Nephron progenitor cell (in vitro differentiated cells): ENCODE measurements at places on chromosomes 13 and 19.
A peak's percentile ranks its signal among the peaks of the same experiment; 100 is the strongest.

GRCh38 chr19:412356-413355, 3.7 kb upstream of the C2CD4C start:
- H3K27me3 ChIP-seq: peaks cover 11% of the 10 kb centered on the region
- H3K4me3 ChIP-seq: no peak overlapping the region
- peaks cover 19% of the 10 kb centered on the region for H3K4me1 ChIP-seq
- peak; percentile 54 for DNase-seq

GRCh38 chr13:43744261-43745031, 42.3 kb downstream of the ENOX1 start:
- H3K27me3 ChIP-seq: peaks cover 4% of the 10 kb centered on the region
- no peak for DNase-seq
- no peaks in the 10 kb centered on the region for H3K4me1 ChIP-seq
- no peaks in the 10 kb centered on the region for H3K36me3 ChIP-seq
- H3K27ac ChIP-seq: no peak overlapping the region

GRCh38 chr19:49983645-49984229, 22.8 kb upstream of the SIGLEC11 start:
- peaks cover 6% of the 10 kb centered on the region for H3K27me3 ChIP-seq
- peak; percentile 79 for DNase-seq
- H3K27ac ChIP-seq: no peak overlapping the region
- H3K4me3 ChIP-seq: no peak overlapping the region
- H3K4me1 ChIP-seq: no peaks in the 10 kb centered on the region

DNA sequence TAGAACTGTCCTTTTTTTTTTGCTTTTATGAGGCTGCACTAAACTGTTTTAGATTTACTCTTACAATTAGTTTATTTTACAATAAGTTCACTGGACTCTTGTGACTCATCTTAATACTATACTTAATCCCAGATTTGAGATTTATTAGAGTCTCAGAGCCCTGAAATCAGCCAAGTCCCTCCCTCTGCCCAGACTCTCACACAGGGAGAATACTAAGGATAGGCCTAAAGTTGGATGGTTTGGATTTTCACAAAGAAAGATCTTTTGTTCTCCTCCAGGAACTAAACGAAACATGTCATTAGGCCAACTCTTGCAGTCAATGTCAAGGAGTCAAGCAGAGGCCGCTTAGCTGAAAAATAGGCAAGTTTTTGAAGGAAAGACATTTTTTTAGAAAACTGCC, 42.7 kb upstream of the MIR17HG start:
- H3K27me3 ChIP-seq: no peaks in the 10 kb centered on the region
- no peaks in the 10 kb centered on the region for H3K4me1 ChIP-seq
- H3K4me3 ChIP-seq: no peak overlapping the region
- DNase-seq: no peak

DNA sequence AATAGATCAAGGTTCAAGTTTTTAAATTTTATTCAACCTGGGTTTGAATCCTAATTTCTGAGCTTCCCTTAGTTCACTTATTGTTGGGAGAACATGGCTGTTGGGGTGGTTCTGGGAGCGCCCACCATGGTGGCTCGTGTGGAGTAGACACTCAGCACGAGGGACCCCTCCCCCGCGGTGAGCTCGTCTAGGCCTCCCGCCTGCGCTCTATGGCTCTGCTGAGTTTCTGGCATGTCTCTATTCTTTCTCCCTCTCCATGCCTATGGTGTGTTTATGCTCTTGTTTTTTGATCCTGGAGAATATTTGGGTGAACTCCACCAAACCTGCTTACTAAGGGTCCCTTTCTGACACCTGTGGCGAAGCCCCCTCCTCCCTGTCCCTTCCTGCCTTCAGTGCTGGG, 1.6 kb upstream of the EPN1 start:
- H3K36me3 ChIP-seq: peaks cover 33% of the 10 kb centered on the region
- peak overlapping the region; percentile 58 for H3K4me3 ChIP-seq
- peak overlapping the region; percentile 92 for H3K27ac ChIP-seq
- peaks cover 62% of the 10 kb centered on the region for H3K4me1 ChIP-seq
- H3K27me3 ChIP-seq: peaks cover 3% of the 10 kb centered on the region

- H3K27ac ChIP-seq: no peak overlapping the region
- H3K4me3 ChIP-seq: no peak overlapping the region
- H3K4me1 ChIP-seq: no peaks in the 10 kb centered on the region
- DNase-seq: no peak
- H3K36me3 ChIP-seq: no peaks in the 10 kb centered on the region
Observed at GRCh38 chr13:31982540-31982939, 49.0 kb upstream of the FRY start.

DNA sequence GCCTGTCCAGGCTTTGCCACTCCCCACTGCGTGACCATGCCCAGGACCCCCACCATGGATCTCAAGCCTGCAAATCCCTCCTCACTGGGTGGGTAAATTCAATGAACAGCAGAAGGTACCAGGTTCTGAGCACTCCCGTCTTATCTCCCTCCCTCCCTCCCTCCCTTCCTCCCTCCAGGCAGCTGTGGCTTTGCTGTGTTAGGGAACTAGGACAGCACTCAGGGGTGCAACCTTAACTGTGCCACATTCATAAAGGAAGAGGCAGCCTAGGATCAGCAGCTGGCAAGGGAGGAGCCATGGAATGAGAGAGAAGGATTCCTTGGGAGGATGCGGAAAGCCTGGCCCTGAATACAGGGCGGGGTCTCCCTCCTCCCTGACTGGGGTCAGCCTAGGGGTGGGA, 5.6 kb downstream of the CEACAM4 start:
- H3K4me3 ChIP-seq: no peak overlapping the region
- H3K36me3 ChIP-seq: no peaks in the 10 kb centered on the region
- no peak for DNase-seq
- no peak overlapping the region for H3K27ac ChIP-seq
- no peaks in the 10 kb centered on the region for H3K4me1 ChIP-seq
- H3K27me3 ChIP-seq: peaks cover 5% of the 10 kb centered on the region

GRCh38 chr19:48271531-48272151, 1.8 kb downstream of the ZNF114 start:
- H3K4me3 ChIP-seq: peak overlapping the region; percentile 96
- H3K27me3 ChIP-seq: peaks cover 17% of the 10 kb centered on the region
- H3K4me1 ChIP-seq: peaks cover 27% of the 10 kb centered on the region

GRCh38 chr13:108903613-108904012, 274.2 kb downstream of the MYO16 start:
- DNase-seq: no peak
- peaks cover 17% of the 10 kb centered on the region for H3K36me3 ChIP-seq
- H3K4me3 ChIP-seq: no peak overlapping the region
- no peaks in the 10 kb centered on the region for H3K27me3 ChIP-seq

DNA sequence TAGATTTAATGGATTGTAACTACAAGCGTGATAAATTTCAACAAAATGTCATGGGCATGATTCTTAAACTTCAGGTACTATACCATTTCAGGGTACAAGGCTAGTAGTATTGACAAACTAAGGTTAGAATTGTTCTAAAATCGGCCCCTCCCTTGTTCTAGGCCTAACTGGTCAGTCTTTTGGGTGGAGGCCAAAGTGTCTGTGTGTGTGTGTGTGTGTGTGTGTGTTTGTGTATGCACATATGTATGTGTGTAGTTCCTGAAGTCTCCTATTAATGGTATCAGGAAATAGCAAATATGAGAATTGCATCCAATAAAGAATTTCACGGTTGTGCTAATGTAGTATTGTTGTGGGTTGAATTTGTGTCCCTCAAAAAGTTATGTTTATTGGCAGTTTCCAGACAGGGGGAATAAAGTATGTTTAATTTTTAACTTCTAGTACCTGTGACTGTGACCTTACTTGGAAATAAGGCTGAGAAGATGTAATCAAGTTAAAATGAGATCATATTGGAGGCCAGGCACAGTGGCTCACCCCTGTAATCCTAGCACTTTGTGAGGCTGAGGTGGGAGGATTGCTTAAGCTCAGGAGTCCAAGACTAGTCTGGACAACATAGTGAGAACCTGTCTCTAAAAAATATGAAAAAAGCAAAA, 119.2 kb downstream of the KLF5 start:
- no peak for DNase-seq
- peaks cover 9% of the 10 kb centered on the region for H3K4me1 ChIP-seq
- no peak overlapping the region for H3K4me3 ChIP-seq
- no peaks in the 10 kb centered on the region for H3K36me3 ChIP-seq
- H3K27me3 ChIP-seq: no peaks in the 10 kb centered on the region
- no peak overlapping the region for H3K27ac ChIP-seq

DNA sequence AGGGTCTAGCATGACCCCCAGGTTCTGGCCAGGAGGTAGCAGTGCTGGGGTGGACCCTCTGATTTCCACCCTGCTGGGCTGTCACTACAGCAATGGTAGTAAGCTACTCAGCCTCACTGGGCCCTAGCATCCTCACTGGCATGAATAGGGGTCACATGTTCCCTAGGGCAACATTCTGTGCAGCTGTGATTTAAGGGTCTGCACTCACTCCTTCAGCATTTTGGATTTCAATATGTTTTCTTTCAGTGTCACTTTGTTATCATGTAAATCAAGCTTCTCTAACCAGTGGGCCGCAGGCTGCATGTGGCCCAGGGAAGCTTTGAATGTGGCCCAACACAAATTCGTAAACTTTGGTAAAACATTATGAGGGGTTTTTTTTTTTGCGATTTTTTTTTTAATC, 57.8 kb downstream of the SPATA13 start:
- no peak overlapping the region for H3K27ac ChIP-seq
- no peak for DNase-seq
- no peak overlapping the region for H3K4me3 ChIP-seq
- no peaks in the 10 kb centered on the region for H3K36me3 ChIP-seq
- H3K27me3 ChIP-seq: no peaks in the 10 kb centered on the region

- H3K4me3 ChIP-seq: no peak overlapping the region
- DNase-seq: peak; percentile 54
- H3K4me1 ChIP-seq: no peaks in the 10 kb centered on the region
- H3K27ac ChIP-seq: no peak overlapping the region
- peaks cover 32% of the 10 kb centered on the region for H3K36me3 ChIP-seq
Observed at GRCh38 chr19:5225486-5226345, 114.9 kb downstream of the PTPRS start.

GRCh38 chr13:76883236-76883635, 3.0 kb downstream of the KCTD12 start:
- DNase-seq: no peak
- H3K36me3 ChIP-seq: no peaks in the 10 kb centered on the region
- H3K4me1 ChIP-seq: peaks cover 22% of the 10 kb centered on the region
- H3K4me3 ChIP-seq: no peak overlapping the region
- H3K27me3 ChIP-seq: peaks cover 43% of the 10 kb centered on the region

DNA sequence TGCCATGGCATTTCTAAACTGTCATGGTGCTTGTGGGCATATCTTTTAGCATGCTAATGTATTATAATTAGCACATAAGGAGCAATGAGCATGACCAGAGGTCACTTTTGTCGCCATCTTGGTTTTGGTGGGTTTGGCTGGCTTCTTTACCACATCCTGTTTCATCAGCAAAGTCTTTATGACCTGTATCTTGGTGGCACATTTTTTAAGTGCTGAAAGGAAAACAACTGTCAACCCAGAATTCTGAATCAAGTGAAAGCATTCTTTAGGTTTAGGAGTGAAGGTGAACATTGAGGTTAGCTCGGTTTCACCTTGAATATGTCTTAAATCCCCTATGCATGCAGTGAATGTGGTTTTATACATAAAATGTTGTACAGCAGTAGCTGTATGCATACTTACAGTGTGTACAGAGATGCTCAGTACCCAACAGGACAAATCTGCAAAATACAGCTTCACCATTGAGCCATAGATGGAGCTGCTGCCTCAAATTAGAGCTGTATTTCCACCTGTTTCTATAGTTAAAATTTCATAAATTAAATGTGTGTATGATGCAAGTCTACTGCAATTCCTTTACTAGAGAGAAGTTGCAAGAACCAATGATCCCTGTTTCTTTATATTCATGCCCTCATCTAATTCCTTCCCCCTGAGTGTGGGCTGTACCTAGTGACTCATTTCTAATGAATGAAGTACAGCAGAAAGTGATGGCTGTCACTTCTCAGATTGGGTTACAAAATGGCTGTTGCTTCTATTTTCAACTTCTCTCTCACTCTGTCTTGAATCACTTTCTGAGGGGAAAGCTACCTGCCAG, 25.2 kb upstream of the IGSF23 start:
- H3K27me3 ChIP-seq: peaks cover 20% of the 10 kb centered on the region
- H3K4me3 ChIP-seq: no peak overlapping the region
- DNase-seq: no peak
- H3K36me3 ChIP-seq: no peaks in the 10 kb centered on the region

GRCh38 chr13:73849292-73849691, 284.9 kb downstream of the KLF12 start:
- H3K27me3 ChIP-seq: no peaks in the 10 kb centered on the region
- no peak overlapping the region for H3K4me3 ChIP-seq
- H3K4me1 ChIP-seq: peaks cover 14% of the 10 kb centered on the region
- H3K36me3 ChIP-seq: peaks cover 22% of the 10 kb centered on the region
- H3K27ac ChIP-seq: peak overlapping the region; percentile 52

DNA sequence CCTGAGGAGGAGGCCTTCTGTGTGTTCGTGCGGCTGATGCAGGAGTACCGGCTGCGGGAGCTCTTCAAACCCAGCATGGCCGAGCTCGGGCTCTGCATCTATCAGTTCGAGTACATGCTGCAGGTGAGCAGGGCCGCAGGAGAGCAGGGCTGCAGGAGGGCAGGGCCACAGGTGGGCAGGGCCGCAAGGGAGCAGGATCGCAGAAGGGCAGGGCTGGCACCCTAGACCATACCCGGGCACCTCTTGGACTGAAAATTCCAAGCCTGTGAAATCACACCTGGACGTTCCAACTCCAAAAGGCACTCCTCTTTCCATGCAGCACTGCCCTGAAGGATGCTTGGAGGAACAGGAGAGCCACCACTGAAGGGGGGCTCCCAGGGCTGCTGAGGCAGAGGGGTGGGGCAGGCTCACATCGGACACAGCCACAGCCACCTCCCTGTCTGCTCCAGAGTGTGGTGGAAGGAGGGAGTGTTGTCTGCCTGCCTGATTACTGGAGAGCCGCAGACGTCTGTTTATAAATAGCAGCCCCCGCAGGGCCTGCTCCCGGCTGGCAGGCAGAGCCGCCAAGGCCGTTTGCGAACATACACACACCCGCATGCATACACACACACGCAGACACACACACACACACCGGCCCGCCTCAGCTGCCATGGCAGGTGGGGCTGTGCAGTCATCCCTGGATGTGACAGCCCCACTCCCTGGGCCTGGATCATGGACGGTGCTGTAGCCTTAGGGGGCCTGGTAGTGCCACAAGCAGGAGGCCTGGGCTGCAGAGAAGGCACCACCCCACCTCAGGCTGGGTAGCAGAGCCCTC, 20.2 kb downstream of the EVI5L start:
- H3K27ac ChIP-seq: no peak overlapping the region
- peaks cover 13% of the 10 kb centered on the region for H3K4me1 ChIP-seq
- H3K4me3 ChIP-seq: no peak overlapping the region
- H3K36me3 ChIP-seq: no peaks in the 10 kb centered on the region
- peaks cover 19% of the 10 kb centered on the region for H3K27me3 ChIP-seq

GRCh38 chr19:7895565-7895964, 7.3 kb downstream of the LRRC8E start:
- no peaks in the 10 kb centered on the region for H3K36me3 ChIP-seq
- H3K4me3 ChIP-seq: no peak overlapping the region
- H3K27me3 ChIP-seq: peaks cover 28% of the 10 kb centered on the region
- no peak overlapping the region for H3K27ac ChIP-seq
- no peak for DNase-seq

DNA sequence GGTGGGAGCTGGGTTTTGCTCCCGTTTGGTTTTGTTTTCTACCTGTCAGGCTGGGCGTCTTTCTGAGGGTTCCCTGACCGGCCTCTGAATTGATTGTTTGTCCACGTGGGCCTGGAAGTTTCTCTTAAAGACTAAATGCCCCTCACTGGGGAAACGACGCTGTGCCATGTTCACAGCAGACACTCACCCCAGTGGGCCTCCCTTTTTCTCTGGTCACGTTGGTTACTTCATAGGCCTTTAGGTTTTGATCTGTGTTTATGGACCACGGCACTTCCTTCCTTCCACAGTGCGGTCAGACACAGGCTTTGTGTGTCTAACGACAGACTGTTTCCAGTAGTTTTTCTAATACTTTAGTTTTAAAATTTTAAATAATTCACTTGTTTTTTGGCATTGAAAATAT, 20.1 kb upstream of the NDUFS7 start:
- peaks cover 66% of the 10 kb centered on the region for H3K4me1 ChIP-seq
- DNase-seq: no peak
- peaks cover 64% of the 10 kb centered on the region for H3K36me3 ChIP-seq
